NCI-H1694 treated with DMSO at 0.1 percent for 48 hours (cell line): ENCODE measurements at places on chromosomes 2 and 18.

DNA sequence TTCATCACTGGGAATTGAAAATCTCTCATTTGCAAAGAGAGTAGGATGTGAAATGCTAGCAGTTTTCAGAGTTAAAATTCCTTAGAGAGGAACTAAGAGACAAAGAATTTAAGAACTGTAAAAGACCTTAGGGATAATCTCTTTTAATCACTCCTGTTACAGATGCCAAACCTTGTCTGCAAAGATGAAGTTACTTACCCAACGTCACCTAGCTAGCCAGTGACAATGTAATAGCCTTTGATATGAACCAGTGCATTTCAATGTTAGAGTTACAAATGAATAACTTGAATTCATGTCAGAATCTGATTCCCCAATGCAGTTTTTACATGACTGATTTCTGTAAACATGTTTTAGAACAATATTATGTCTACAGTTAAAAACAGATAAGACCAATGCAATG lies 190.1 kb downstream of the LRP1B start:
- DNase-seq = no peak

GRCh38 chr2:74573747-74574562 lies 19.4 kb downstream of the DOK1 start:
- no peak for DNase-seq

GRCh38 chr2:216491793-216492596 lies 6.6 kb upstream of the RPL37A start:
- DNase-seq = no peak

GRCh38 chr18:79317703-79318102 lies 78.0 kb upstream of the NFATC1 start:
- no peak for DNase-seq

DNA sequence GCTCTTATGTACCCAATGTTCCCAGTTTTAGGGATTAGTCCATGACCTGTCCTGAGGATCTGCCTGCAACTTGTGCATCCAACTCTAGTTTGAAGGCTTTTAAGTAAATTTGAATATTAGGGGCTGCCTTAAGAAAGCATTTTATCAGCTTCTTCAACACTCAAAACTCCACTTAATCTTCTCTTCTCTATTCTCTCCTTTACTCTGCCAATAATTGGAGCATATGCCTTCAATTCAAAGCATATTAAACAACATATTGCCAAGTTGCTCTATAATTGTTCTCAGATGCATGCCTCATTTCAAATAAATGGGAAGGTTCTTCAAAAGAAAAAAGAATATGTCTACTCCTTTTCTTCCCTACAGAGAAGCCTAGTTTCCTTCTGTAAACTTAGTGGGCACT lies 84.8 kb upstream of the NCKAP5 start:
- DNase-seq = no peak

GRCh38 chr2:181157326-181157725 lies 176.9 kb downstream of the UBE2E3 start:
- no peak for DNase-seq

DNA sequence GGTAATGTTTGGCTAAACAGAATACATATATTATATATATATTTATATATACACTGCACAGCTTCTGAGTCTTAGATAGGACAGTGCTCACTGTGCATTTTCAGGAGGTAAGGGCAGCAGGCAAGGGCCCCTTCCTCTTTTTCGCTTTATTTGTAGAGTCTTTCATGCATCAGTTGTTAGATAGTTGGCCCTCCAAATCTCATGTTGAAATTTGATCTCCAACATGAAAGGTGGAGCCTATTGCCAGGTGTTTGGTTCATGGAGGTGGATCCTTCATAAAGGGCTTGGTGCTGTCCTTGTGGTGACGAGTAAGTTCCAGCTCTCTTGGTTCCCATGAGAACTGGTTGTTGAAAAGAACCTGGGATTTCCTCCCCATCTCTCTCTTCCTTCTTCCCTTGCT lies 48.1 kb downstream of the TSN start:
- DNase-seq = no peak

DNA sequence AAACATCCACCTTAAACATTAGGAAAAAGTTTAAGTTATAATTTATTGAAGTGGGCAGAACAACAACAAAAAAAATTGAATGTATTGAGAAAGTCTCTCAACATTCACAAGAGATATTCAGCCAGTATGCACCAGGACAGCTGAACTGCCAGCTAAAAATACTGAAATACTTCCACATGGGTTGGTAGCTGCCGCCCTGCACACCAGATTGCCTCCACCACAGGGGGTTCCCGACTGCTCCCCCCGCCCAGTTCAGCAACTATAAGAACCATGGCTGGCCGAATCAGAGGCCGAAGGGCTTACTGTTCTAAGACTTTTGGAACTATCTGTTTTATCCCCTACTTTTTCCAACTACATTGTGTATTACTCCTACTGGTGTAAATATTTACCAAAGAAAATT lies 150.0 kb upstream of the LRP1B start:
- no peak for DNase-seq

DNA sequence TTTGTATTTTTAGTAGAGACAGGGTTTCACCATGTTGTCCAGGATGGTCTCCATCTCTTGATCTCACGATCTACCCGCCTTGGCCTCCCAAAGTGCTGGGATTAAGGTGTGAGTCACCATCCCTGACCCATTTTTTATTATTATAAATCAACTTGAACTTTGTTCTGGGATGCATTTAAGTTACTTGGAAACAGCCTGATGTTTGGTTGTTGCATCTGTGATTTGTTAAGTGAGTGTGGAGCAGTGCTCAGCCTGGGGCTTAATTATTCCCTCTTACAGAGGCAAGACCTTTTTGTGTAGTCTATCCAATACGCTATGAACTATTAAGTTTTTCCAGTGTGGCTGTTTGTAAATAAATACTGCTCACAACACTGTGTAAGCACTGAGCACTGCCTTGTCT lies 32.6 kb downstream of the MTA3 start:
- DNase-seq = no peak

- peak; percentile 90 for DNase-seq
These were observed 61.1 kb downstream of the MEIS1 start for GRCh38 chr2:66495788-66496640.

GRCh38 chr2:42028571-42029148 lies 19.2 kb upstream of the PKDCC start:
- no peak for DNase-seq

DNA sequence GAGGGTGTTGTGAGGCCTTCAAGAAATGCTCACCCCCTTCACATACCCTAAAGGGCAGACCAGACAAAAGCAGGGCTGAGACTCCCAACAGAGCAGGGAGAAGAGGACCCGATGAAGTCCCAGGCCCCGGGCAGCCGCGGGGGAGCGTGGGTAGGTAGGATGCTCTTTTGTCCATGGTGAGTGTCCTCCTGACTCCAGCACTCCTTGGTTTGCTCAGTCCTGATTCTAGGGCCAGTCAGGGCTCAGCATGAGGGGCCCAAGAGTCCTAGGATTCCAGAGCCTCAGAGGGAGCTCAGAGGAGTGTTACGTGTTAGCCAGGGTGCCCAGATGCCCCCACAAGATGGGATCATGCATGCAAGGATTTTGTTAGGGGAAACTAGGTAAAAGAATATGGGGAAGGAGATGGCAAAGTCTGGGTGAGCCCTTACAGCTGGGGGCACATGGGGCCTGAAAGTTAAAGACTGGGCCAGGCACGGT lies 64.8 kb downstream of the SMAD7 start:
- no peak for DNase-seq

- no peak for DNase-seq
These were observed 50.3 kb downstream of the GBX2 start for GRCh38 chr2:236117861-236118269.

DNA sequence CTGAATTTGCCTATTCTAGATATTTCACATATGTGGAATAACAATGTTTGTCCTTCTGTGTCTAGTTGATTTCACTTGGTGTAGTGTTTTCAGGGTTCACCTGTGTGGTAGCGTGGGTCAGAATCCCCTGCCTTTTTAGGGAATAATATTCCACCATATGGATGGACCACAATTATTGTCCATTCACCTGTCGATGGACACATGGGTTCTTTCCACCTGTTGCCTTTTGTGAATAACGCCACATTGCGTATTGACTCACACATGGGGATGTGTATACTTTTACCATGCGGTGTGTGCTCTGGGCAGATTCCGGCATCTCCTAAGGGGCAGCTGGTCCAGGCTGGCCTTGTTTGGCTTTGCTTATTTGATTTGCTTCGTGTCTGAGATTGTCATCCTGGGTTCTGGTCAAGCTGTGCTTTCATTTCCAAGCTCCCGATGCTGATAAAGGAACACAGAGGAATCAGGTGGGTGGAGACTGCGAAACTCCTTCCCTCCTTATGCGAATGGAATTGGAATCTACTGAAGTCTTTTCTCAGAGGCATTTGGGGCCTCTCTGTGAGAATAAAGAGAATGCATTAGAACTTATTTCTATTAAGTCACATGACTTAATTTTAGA lies 18.9 kb upstream of the ALLC start:
- no peak for DNase-seq

- no peak for DNase-seq
These were observed 1007.0 kb upstream of the ACVR2A start for GRCh38 chr2:146837857-146838256.

- no peak for DNase-seq
These were observed 148.8 kb downstream of the EPHA4 start for GRCh38 chr2:221423210-221423804.

- no peak for DNase-seq
These were observed 541.4 kb upstream of the DDX18 start for GRCh38 chr2:117273009-117273671.

GRCh38 chr2:160612266-160612856 lies 118.8 kb upstream of the RBMS1 start:
- DNase-seq = no peak

DNA sequence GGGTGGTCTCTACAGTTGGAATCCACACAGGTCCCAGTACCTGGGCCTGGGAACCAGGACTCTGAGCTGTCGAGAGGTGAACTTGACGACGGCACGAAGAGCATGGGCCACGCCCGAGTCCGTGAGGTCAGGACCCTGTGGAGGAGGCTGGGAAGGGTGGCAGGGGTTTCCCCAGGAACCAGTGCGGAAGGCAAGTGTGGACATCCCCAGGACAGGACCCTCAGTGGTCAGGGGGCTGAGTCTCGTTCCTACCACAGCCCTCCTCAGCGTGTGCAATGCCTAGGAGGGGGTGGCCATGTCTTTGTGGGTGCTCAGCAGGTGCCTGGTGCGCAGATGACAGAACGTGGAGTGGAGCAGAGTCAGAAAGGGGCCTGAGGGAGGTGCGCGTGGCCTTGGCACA lies 335.6 kb upstream of the SALL3 start:
- no peak for DNase-seq

- DNase-seq = no peak
These were observed 169.2 kb upstream of the CCDC68 start for GRCh38 chr18:55128437-55128836.

GRCh38 chr18:4374564-4374963 lies 80.5 kb downstream of the DLGAP1 start:
- DNase-seq = no peak

DNA sequence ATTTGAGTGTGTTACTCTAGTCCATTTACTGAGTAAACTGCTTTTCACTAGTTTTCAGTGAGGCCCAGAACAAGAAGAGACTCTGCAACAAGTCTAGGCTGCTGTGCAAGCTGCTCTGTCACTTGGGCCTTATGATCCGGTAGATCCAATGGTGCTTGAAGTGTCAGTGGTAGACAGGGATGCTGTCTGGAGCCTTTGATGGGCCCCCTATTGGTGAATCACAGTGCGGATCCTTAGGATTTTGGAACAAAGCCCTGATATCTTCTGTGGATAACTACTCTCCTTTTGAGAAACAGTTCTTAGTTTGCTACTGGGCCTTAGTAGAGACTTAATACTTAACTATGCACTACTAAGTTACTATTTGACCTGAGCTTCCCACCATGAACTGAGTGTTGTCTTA lies 150.2 kb downstream of the TMEFF2 start:
- no peak for DNase-seq

DNA sequence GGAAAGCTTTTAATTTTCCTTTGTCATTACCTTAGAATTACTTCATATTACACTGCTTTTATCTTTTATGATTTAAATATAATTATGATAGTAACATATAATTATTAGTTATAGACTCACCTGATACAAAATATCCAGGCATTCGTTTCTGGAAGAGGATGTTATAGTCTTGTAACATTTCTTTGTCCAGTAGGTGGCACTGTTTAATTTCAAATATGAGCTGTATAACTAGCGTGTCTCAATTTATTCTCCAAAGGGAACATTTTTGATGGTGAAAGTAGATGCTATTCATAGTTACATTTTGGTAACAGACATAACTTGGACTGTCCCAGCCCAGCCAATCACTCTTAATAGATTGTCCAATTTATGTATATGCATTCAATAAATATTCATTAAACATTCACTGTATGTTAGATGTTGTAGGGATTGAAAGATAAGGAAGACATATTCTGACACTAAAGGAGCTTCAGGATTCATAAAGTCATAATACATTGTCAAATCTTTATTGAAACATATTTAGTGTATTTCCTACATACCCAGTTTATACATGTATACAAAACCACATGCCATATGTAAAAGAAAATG lies 19.2 kb downstream of the DAW1 start:
- DNase-seq = peak; percentile 63

- DNase-seq = no peak
These were observed 93.8 kb downstream of the EPB41L3 start for GRCh38 chr18:5449858-5450509.

GRCh38 chr2:218783688-218784087 lies 1.7 kb downstream of the CYP27A1 start:
- DNase-seq = no peak

DNA sequence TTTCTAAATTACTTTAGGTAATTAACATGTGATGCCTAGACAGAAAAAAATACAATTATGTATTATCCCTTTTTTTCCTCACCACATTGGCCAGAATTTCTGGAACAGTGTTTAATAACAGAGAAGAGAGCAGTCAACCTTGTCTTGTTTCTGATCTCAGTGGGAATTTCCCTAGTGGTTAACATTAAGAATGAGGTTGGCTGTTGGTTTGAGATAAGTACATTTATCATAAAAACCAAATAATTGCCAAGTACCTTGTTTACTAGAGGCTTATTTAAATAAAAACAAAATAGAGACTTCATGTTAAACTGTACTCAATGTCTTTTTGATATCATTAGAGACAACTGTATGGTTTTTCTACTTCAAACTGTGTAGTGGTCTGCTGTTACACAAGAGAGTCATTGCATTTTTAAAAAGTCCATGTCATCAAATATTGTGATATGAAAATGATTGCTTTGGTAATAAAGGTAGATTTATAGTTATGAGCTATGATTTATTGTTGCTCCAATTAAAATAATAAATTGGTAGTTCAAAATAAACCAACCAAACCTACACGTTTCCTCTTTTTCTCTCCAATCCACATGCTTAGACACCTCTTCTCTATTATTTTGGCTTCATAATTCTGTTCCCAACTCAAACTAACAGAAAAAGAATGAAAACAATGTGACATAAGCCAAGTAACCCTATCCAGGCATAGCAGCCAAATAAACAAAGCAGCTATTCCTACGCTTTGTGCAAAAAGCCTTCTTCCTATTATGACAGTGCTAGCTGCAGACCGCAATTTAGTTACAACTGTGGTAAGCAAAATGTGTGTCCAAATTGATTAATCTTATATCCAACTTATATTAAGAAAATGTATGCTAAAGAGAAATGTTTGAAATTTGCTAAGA lies 20.9 kb upstream of the TANK start:
- DNase-seq = no peak
